Osteoblast (primary cell): ENCODE measurements at places on chromosomes 7 and 10. TPM values are rescaled to one million over a fixed set of nuclear protein-coding genes. Genes with fewer than 3 reads are reported as not detected.

DNA sequence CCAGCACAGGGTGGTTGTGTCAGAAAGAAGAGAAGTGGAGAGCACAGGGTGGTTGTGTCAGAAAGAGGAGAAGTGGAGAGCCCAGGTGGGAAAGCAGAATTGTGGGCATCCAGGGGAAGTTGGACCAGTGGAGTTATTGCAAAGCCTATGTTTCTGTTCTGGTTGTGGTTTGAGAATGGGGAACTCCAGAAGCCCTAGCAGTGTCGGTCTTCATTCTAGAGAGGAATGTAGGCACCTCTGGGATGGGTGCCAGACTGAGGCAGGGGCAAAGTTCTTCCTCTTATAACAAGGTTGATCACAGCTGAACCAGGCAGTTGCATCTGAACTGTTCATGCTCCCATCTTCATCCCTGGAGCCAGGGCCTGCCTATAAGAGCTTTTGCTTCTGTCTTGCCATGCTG is 954 bp downstream of the FSCN3 start:
- no peak for DNase-seq

- no peak for DNase-seq
Observed at GRCh38 chr10:97506199-97506991, 7.7 kb downstream of the UBTD1 start.

DNA sequence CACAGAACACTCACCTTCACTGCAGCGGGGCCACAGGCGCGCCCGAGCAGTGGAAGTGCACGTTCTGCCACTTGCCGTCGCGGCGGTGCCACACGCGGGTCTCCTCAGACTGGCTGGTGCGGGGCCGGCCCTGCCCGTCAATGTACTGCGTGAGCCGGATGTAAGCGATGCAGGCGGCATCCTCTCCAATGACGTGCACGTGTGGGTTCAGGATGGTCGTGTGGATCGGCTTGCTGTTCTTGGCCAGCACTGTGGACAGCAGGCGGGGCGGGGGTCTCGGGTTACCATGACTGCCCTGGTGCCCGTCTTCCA is 19.2 kb downstream of the YKT6 start:
- DNase-seq = peak; percentile 75

DNA sequence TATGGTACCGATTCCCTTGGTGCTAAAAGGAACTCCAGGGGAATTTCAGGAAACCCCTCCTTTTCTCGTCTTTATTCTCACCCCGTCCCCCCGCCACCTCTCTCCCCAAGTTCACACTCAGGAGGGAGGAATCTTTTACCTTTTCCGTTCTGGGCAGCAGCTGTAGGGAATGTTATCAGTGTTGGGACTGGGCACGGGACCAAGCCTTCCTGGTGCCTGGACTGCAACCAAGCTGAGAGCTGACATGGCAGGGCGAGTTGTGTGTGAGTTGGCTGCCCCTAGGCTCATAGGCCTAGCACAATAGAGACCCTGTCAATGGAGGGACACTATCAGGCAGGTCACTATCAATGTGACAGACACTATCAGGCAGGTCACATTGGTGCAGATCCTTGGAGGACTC is 121.4 kb downstream of the TCF7L2 start:
- no peak for DNase-seq

GRCh38 chr10:103333934-103334520 is 16.9 kb downstream of the PCGF6 start:
- DNase-seq = no peak

- peak; percentile 84 for DNase-seq
Observed at GRCh38 chr7:143299840-143300239, 11.7 kb downstream of the CASP2 start.

GRCh38 chr7:87204933-87205332 is 14.6 kb downstream of the TMEM243 start:
- DNase-seq = no peak

DNA sequence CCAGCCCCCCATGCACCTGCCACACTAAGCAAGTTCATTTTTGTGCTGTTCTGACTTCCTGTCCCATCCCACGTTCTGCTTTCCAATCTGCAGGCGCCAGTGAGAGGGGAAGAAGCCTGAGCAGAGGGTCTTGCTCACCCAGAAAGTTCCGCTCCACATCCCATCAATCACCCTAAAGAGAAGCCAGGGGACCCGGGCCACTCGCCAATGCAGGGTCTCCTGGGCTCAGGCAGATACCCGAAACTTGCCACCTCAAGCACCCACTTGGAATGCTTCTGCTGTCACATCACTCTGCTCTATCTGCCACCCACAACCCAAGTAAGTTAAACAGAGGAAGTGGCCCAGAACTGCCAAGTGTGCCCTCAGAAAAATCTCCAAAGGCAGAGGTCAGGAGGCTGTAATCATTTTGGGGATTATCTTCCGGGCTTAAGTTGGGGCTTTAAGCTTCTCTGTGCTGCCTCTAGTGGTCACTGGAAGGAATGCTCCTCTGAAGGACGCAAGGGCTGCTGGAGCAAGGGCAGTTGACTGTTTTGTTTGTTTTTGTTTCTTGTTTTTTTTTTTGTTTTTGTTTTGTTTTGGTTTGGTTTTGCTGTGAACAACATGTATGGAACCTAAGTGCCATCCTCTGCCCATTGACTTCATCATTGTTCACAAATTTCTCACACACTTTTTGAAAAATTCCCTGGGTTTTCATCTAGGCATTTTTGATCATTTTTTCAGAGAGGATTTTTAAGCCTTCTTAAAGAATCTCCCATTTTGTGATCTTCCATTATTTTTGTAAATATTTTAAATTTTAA is 25.5 kb downstream of the PRR15 start:
- peak; percentile 58 for DNase-seq

DNA sequence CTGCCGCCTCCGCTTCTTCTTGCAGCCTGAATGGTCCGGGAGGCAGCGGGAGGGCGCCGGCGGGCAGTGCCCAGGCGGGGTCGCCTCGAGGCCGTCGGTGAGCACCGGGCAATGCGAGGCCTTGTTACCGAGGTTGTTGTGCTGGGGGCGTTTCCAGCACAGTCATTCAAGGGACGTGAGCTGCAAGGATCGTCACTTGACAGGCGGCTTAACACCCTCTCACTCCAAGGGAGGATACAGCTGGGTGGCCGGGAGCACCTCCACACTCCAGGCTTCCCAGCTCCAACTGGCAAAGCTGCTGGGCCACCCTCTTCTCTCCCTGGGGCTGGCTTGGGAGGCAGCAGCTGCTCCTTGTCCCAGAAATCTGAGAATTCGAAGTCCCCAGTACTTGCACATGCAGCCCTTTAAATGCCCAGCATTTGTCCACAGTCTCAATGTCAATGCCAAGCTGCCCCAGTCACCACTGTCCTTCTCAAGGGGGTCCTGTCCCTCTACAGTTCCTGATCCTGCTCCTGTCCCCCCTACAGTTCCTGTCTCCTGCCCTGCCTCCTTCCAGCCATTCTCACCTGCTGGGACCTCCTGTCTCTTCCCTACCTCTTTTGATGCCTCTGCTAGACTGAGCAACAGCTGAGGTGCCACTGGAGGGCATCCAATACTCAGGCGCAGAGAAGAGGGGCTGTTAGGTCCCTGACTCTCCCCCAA is 4.4 kb upstream of the HOXA11 start:
- no peak for DNase-seq

GRCh38 chr10:88616250-88616977 is 29.9 kb downstream of the LIPJ start:
- no peak for DNase-seq

DNA sequence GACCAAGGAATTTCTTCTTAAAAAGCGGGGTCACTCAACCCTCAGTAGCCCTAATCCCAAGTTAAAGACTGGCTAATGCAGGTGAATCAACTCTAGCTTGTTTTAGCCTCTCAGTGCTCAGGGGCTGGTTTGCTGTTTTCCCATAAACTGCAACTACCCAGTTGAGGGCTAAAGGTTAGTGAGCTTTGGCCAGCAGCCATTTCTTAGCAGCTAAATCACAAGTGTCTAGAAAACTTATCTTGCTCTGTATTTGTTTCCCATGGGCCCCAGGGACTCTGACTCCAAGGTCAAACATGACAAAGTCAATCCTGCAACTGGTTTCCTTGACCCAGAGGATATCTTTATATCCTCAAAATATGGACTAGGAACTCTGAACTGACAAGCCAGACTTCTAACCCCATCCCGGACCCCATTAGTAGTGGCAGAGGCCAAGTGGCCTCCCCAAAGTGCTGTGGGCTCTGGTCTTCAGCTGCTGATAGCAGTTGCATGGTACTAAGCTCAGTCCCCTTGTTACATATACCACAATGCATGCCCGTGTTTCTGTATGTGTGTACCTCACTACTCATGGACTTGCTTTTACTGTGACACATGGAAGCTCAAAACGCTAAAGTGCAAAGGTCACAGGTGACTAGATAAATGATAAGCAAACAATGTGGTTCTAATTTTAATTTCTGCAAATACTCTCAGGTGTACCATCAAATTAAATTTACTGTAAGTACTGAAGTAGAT is 793.0 kb upstream of the IGFBP3 start:
- DNase-seq = no peak

- no peak for DNase-seq
Observed at GRCh38 chr10:119872610-119872859, at the start of gene MCMBP. MCMBP (minus strand) TSS chr10:119872843; CDS start chr10:119872584, 259 bp downstream.

DNA sequence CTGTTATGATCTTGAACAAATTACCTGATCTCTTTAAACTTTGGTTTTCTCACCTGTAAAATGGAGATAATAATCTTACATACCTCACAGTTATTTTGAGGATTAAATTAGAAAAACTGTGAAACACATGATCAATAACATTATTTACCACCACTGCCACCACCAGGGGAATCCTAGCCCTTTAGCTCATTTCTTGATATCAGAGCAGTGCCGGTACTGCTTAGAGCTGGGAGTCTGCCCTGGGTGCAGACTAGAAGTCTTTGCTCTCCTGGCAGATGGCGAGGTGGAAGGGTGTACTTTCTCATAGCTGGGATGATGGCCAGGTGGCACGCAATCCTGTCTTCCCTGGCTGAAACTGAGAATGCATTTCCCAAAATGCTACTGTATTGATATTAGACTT is 12.7 kb upstream of the EFCAB10 start:
- DNase-seq = no peak

GRCh38 chr7:106914018-106914607 is 49.0 kb downstream of the PIK3CG start:
- DNase-seq = no peak

GRCh38 chr7:33458581-33458980 is 329.2 kb downstream of the BBS9 start:
- no peak for DNase-seq

DNA sequence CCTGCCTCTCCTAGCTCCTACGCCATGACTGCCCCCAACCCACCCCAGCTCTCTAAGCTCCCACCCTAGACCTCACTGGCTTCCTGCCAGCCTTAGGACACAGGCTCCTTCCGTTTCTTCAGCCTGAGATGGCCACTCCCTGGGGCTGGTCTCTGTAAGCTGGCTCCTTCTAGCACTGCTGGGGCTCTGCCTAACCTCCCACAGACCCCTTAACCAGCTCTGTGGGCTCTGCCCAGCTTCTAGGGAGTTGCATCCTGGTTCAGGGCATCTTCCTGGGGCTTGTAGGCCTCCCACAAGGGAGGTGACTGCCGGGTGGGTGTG is 478.6 kb upstream of the KLF6 start:
- DNase-seq = no peak

Gene CYP2C8
- total RNA-seq = under 0.01 and 0.29 TPM in 2 replicates

Gene LYZL1
- total RNA-seq = not detected in 2 replicates

Gene RP9
- 6.5 and 10.3 TPM in 2 replicates for total RNA-seq

Gene CYP2C18
- not detected in 2 replicates for total RNA-seq

Gene AMPH
- 1.1 and 4.4 TPM in 2 replicates for total RNA-seq

Gene FXYD4
- not detected in 2 replicates for total RNA-seq

Gene CAV1
- 291 and 337 TPM in 2 replicates for total RNA-seq

Gene ASAH2
- total RNA-seq = 0.36 and 0.59 TPM in 2 replicates

Gene MPP7
- total RNA-seq = 1.5 and 2.2 TPM in 2 replicates

Gene NKX2-3
- total RNA-seq = not detected in 2 replicates
